T-helper 17 cell (primary cell): ENCODE measurements at places on chromosomes 16 and 17.

DNA sequence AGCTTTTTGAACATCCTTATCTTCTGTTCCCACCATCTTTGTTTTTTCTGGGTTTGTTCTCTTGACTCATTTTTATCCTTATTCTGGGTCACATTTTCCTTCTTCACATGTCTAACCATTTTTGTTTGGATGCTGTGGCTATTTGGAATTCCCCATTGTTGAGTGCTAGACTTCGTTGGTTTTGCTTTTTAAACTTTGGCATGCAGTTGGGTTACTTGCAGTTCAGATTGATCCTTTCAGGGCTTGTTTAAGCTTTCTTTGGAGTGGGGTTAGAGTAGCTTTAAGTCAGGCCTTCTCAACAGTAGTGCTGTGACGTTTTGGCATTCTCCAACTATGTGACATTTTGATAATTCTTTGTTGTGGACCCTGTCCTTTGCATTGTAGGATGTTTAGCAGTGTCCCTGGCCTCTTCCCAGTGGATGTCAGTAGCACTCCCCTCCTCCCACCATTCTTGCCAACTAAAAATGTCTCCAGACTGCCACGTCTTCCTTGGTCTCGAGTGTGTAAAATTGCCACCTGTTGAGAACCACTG, 21.1 kb downstream of the PRMT7 start:
- DNase-seq = no peak

GRCh38 chr17:36128411-36128978, 24.9 kb downstream of the CCL4 start:
- no peak for DNase-seq

- no peak for DNase-seq
Observed at GRCh38 chr17:70055000-70055399, 20.0 kb upstream of the KCNJ16 start.

DNA sequence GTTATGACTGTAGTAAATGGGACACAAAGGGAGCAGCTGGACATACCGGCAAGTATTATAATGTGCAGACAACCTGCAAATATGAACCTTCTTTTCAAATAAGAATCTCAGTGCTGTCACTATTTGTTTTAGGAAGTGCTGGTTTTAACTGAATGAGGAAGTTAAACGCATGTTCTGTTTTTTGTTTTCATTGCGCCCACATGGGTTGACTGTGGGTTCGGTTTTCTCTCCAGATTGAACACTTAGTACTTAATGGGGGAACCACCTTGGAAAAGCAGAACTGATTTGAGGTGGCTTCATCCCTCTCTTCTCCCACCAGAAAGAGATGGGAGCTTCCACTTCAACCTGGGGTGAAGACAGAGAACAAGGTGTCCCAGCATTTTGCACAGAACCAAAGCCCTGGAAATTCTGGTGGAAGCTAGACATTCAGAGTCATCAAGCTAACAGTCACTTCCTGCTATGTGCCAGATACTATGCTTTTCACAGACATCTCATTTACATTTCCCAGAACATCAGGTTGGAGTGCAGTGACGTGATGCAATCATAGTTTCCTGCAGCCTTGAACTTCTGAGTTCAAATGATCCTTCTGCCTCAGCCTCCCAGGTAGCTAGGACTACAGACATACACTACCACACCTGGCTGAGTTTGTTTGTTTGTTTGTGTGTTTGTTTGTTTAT, 149.8 kb downstream of the CDH13 start:
- no peak for DNase-seq

- DNase-seq = no peak
Observed at GRCh38 chr16:64826374-64826773, 295.5 kb downstream of the CDH11 start.

DNA sequence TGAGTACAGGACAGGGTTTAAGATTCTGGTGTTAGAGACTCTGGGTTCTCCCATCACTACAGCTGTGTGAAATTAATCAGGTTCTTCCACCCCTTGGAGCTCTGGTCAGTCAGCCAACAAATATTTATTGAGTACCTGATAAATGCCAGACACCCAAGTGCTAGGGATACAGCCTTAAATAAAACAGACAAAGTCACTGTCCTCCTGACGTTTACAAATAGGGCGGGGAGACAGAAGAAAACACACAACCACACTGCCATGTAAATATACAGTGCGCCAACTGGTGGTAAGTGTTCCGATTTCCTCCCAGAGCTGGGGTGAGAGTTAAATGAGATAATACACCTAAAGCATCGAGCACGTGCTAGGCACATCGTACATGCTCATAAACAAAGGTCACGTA, 121.0 kb downstream of the COPRS start:
- DNase-seq = no peak

DNA sequence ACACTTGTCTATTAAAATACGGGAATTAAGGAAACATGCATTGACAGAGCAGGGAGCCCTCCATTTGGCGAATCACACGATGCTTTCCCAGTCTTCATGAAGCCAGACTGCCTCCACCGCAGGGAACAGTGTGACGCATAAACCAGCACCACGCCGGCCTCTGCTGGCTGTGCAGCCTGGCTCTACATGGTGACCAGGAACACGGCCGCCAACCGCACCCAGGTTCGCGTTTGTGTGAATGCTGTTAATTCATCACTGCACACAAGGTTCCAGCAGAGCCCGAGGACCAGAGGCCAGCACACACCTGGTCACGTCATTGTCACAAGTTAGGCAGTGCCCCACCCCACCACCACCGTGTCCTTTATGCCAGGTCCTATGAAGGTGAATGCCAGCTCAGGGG, 26.7 kb downstream of the TMEM204 start:
- DNase-seq = no peak

DNA sequence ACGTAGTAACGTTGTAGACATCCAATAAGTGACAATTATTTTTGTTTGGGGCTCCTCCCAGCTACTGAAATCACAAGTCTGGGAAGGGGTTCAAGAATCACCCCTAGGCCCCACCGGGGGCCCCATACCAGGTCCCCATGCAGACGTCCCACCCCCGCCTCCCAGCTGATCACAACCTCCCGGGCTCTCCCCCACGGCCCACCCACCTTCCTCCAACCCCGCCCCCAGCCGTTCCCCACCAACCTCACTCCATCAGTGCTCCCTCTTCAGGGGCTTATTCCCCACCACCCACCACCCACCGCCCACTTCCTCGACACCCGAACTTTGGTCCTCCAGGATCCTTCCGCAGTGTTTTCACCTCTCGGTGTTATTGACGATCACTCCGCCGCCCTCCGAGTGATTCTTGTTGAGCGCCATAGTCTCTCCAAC, 240 bp downstream of the WBP2 start:
- no peak for DNase-seq

DNA sequence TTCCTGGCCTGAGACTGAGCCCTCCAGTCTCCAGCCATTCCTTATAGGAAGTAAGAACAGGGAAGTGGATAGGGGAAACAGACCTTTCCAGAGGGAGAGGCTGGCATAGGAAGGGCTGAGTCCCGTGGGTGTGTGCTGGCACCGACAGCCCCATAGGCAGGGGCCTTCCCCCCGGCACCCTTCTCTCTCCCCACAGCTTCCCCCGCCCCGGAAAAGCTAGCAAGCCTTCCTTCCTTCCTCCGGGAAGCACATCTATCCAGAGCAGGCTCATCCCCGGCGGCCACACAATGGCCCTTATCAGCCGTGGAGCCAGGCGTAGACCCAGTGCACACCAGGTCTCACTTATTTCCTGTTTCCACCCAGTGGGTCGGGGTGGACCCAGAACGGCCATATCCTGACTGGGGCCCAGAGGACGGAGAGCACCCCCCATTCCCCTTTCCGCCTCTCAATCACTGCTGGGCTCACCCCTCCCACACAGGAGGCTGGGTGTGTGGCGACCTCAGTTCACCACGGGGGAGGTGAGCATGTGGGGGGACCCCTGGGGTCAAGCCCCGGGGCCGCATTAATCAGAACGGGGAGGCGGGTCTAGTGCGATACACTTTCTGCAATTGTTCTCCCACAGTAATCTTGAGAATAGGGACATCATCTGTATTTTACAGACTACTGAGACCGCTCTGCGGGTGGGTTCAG, 950 bp upstream of the MYO1C start:
- no peak for DNase-seq

- no peak for DNase-seq
Observed at GRCh38 chr16:89596061-89596689, 17.3 kb upstream of the DPEP1 start.

- DNase-seq = no peak
Observed at GRCh38 chr17:15239491-15239890, 25.6 kb downstream of the PMP22 start.

DNA sequence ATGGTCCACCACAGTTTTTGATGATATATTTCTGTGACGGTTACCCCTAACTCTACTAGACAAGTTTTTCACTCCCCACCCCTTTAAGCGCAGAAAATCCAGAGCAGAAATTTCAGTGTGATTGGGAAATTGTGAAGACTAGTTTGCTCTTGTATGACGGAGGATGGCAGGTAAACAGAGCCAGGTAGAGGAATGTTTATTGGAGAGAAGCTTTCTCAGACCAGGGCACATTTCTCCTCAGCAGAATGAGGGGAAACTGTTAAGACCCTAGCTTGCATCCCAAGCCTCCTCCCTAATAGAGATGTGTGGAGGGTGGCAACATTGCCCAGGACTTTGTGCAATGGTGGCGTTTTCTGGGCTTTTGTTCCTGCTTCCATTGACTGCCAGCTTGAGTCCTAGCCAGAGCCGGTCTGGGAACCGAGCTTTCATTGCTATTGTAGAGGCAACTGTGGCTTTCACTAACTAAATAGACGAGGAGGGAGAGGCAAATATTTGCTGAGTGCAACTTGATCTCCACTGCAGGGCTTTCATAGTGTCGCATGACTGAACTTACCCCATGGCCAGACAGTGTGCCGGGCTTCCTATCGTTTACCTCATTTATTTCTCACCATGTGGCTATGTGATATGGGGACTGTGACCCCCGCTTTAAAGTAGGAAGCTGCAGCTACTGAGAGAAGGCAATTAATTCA, 159.6 kb upstream of the MPHOSPH6 start:
- DNase-seq = no peak

GRCh38 chr17:73801455-73802100, 157.3 kb upstream of the SDK2 start:
- no peak for DNase-seq

DNA sequence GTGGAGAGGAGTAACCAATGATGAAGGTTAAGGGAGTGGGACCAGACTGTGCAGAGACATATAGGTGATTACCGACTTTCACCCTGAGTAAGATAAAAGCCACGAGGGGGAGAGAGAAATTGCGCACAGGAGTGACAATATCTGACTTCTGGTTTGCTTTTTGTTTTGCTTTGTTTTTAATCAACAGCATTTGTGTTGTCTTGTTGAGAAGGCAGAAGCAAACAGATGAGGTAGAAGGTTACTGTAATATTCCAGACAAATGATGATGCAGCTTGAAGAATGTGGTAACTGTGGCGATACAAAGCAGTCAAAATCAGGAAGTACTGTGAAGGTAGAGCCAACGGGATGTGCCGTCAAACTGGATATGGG, 7.5 kb downstream of the PELP1 start:
- DNase-seq = no peak

GRCh38 chr17:42699415-42699740, 17.0 kb downstream of the CNTNAP1 start:
- DNase-seq = no peak

DNA sequence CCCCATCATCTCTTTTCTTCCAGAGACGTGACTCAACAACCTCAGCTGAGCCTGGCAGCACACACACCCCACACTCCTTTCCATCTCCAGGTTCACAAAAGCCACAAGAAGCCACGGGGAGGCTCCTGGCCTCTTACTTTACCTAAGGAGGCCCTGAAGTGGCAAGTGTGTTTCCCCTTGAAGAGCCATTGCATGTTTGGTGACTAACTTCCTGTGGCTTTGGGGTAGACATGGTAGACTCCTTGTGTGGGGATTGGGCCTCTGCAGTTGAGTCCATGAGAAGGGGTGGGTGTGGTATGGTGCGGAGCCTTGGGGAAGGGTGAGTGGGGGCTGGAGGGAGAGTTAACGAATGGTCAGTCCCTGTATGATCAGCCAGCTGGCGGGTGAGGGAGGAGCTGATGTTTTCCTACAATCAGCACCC, 24.2 kb downstream of the SAP30BP start:
- no peak for DNase-seq
